ENCODE measurements at places on chromosomes 1 and 21. TPM values are rescaled to one million over a fixed set of nuclear protein-coding genes. Genes with fewer than 3 reads are reported as not detected.

DNA sequence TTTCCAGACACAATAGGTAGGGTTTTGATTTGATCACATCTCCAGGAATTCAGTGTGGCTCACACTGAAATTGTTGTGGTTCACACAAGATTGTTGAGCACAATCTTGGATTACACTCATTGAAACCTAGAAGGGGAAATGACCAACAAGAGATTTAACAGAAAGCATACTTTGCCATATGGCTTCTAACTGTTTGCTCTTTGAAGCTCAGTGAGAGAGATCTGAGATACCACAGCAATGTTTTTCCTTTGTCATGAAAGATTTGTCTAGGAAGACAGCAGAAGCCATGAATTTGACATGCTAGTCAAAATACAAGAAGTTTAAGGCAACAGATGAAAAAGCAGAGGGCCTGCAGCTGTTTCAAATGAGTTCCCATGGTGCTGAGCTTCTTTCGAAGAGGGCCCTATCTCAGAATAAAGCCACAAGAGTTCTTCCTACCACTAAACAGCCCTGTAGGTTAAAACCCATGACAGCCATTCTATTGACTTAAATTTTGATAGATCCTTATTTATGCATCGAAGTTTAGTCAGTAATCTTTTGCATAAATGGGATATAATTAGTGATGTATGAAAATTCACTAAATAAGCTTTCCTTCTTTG is 650.4 kb downstream of the LTN1 start:
- no peaks in the 10 kb centered on the region for H3K36me3 ChIP-seq
- no peak overlapping the region for H3K27ac ChIP-seq
- no peaks in the 10 kb centered on the region for H3K4me1 ChIP-seq
- H3K27me3 ChIP-seq: no peaks in the 10 kb centered on the region
- H3K4me3 ChIP-seq: no peak overlapping the region

DNA sequence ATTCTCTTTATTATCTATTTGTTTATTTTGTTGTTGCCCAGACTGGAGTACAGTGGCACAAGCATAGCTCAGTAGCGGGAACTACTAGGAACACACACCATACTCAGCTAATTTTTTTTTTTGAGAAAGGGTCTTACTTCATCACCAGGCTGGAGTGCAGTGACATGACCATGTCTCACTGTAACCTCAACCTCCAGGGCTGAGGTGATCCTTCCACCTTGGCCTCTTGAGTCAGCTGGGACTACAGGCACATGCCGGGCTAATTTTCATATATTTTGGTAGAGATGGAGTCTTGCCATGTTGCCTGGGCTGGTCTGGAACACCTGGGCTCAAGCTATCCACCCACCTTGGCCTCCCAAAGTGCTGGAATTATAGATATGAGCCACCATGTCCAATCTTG is 5.3 kb upstream of the TXNIP start:
- DNase-seq: no peak
- no peaks in the 10 kb centered on the region for H3K36me3 ChIP-seq
- H3K27me3 ChIP-seq: no peaks in the 10 kb centered on the region
- no peak overlapping the region for H3K27ac ChIP-seq
- peaks cover 41% of the 10 kb centered on the region for H3K4me1 ChIP-seq

DNA sequence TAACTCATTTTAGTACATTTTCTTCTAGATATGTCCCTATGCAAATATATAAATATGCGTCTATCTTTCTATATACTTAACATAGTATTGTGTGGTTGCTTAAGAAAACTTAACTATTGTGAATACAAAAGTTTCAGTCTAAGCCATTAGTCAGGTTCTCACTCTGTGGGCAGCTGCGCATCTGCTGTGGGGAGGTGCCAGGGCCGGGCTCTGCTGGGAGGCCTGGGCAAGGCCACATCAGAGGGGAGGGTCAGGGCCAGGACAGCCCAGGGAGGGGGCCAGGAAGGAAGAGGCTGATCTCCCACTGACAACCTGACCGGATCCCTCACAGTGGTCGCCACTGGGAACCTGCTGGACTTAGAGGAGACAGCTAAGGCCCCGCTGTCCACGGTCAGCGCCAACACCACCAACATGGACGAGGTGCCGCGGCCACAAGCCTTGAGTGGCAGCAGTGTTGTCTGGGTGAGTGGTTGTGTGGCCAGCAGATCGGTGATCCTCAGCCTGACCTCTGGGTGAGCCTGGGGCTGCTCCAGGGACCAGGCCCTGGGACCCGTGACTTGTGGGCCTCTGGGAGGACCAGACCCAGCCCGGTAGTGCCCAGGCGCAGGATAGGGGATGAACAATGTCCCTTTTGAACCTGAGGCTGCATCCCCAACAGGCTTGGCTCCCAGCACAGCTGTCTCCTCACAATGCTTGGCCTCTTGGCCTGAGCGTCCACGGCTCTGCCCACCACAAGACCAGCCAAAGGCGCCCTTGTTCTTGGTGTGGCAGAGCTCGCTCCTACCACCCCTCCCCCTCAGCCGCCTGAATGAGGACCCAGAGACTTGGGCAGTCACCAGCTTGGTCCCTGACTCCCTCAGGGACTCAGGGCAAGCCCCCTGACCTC is 20.2 kb downstream of the LDLRAP1 start:
- H3K27ac ChIP-seq: no peak overlapping the region
- peaks cover 30% of the 10 kb centered on the region for H3K4me1 ChIP-seq
- no peak for DNase-seq
- no peaks in the 10 kb centered on the region for H3K27me3 ChIP-seq

- no peak for DNase-seq
- H3K4me3 ChIP-seq: no peak overlapping the region
- H3K36me3 ChIP-seq: no peaks in the 10 kb centered on the region
Observed at GRCh38 chr1:200528858-200529606, 91.5 kb downstream of the KIF14 start.

DNA sequence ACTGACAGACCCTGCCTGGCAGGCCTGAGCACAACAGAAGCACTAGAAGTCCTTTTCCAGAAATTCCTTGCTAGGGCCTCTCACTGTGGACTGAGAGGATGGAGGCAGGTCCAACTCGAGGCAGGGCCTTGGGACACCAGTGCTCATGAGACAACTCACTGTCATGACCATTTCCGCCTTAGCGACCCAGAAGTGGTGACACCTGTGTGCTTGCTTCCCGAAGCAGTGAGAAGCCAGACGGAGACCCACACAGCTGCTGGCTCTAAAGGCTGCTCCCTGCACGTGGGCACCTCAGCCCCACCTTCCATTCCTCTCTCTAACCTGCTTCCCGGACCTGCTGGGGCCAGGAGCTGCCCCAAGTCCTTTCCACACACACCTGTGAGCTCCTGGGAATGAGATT is 33.0 kb downstream of the KCNC4 start:
- H3K4me3 ChIP-seq: no peak overlapping the region
- peaks cover 12% of the 10 kb centered on the region for H3K36me3 ChIP-seq
- DNase-seq: no peak
- peaks cover 15% of the 10 kb centered on the region for H3K4me1 ChIP-seq

DNA sequence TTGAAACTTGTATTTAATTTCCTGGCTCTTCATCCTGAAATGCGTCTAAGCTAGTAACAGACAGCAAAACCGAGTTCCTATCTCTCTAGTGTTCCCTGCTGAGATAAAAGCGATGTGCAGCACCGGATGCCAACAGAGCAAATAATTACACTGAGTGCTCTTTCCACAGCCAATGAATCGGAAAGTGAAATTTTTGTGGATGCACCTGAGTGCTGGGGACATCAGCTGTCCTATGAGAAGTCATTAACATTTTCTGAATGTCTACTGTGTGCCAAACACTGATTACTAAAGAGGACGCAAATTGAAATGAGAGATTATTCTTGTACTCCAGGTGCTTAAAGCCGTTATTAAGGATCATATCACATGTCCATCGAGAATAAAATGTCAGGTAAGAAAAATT is 278.0 kb downstream of the RGS7 start:
- H3K27ac ChIP-seq: no peak overlapping the region
- H3K4me3 ChIP-seq: no peak overlapping the region
- no peaks in the 10 kb centered on the region for H3K4me1 ChIP-seq

Gene MPL
- total RNA-seq: not detected

Gene CIART
- 4.2 TPM for total RNA-seq
